ENCODE measurements at places on chromosomes 2 and 18. TPM values are rescaled to one million over a fixed set of nuclear protein-coding genes. Genes with fewer than 3 reads are reported as not detected.

COPS9 gene
- total RNA-seq: 220 TPM

PMS1 gene
- total RNA-seq: 15.1 TPM

PIEZO2 gene
- total RNA-seq: 0.11 TPM

NEB gene
- 0.87 TPM for total RNA-seq

SLC40A1 gene
- total RNA-seq: 51.0 TPM

DAW1 gene
- total RNA-seq: not detected

GMCL1 gene
- total RNA-seq: 4.3 TPM

PLEKHH2 gene
- 1.1 TPM for total RNA-seq

Data from Right ventricle myocardium inferior (tissue), 1 donor.